ENCODE measurements at places on chromosomes 6 and 20.

DNA sequence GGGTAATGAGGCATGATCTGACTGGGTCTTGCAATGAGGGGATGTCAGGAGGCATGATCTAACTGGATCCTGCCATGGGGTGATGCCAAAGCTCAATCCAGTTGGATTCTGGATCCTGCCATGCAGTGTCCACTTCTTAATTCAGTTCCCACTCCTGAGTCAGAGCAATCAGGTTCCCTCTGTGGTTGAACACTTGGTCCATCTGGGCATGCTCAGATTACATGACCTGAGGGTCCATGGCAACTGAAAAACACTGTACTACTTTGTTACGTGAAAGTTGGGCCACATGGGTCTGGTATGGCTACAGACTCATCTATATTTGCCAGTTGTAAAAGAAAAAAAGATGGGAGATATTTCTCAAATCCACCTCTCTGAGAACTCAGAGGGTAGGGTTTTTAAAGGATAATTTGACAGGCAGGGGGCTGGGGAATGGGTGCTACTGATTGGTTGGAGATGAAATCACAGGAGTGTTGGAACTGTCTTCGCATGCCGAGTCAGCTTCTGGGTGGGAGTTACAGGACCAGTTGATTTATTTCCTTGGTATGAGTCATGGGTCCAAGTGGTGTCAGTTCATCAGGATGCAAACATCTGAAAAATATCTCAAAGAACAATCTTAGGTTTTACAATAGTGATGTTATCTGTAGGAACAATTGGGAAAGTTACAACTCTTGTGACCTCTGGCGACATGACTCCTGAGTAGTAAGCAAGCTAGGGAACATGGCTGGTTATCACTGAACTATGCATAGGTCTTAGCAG lies 21.6 kb downstream of the C6orf163 start:
- DNase-seq: no peak

GRCh38 chr20:54067606-54068174 lies 2.7 kb downstream of the BCAS1 start:
- peak; percentile 75 for DNase-seq

- DNase-seq: no peak
These were observed 5.7 kb downstream of the LMBRD1 start for GRCh38 chr6:69791065-69791471.

GRCh38 chr6:816510-817084 lies 123.7 kb upstream of the EXOC2 start:
- no peak for DNase-seq

DNA sequence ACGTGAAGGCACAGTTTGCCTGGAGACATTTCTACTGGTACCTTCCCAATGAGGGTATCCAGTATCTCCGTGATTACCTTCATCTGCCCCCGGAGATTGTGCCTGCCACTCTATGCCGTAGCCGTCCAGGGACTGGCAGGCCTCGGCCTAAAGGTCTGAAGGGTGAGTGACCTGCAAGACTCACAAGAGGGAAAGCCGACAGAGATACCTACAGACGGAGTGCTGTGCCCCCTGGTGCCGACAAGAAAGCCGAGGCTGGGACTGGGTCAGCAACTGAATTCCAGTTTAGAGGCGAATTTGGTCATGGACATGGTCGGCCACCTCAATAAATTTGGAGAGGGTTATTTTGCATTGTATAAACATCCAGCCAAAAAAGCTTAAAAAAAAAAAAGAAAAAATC lies 420.3 kb upstream of the FLRT3 start:
- DNase-seq: no peak

DNA sequence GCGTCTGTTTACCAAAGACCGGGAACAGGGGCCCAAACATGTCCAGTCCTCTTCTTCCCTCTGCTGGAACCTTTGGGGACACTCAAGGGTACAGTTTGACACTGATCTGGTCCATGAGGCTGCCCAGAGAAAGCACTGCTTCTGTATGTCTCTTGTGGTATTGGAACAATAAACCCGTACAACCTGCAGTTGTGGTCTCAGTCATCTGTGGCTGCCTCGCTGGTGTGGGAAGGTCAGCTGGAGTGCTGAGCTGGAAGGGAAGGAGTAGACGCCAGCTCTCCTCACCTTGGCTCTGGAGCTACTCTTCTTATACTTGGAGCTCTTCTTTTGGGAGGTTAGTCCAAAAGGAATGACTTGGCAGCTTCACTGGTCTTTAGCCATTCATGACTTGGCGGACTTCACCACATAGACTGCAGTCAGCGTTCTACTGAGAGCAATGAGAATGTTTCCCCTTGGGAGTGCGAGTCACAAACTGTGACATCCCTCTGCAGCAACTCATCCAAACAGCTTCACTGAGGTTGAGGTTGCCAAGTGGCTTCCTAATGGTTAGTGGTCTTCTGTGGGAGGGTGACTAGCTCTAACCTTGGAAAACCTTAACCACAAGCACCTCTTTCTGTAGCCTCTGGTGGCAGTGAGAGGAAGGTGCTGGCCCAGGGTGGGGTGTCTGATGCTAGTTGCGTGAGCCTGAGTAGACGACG lies 81.2 kb downstream of the ASXL1 start:
- no peak for DNase-seq

DNA sequence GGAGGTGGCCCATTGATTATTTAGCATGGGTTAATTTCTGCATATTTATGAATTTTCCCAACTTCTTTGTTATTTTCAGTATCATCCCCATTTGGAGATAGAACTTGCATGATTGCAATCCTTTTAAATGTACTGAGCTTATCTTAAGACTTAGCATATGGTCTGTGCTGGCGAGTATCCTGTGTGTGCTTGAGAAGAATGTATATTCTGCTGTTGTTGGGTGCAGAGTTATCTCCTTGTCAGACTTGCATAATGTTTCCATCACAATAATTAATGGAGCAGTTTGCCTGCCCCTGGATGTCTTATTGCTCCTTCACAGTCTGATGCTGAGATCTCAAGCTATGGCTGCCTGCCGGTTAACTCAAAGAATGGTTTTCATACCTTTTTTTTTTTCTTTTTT lies 112.6 kb downstream of the CDYL start:
- no peak for DNase-seq

DNA sequence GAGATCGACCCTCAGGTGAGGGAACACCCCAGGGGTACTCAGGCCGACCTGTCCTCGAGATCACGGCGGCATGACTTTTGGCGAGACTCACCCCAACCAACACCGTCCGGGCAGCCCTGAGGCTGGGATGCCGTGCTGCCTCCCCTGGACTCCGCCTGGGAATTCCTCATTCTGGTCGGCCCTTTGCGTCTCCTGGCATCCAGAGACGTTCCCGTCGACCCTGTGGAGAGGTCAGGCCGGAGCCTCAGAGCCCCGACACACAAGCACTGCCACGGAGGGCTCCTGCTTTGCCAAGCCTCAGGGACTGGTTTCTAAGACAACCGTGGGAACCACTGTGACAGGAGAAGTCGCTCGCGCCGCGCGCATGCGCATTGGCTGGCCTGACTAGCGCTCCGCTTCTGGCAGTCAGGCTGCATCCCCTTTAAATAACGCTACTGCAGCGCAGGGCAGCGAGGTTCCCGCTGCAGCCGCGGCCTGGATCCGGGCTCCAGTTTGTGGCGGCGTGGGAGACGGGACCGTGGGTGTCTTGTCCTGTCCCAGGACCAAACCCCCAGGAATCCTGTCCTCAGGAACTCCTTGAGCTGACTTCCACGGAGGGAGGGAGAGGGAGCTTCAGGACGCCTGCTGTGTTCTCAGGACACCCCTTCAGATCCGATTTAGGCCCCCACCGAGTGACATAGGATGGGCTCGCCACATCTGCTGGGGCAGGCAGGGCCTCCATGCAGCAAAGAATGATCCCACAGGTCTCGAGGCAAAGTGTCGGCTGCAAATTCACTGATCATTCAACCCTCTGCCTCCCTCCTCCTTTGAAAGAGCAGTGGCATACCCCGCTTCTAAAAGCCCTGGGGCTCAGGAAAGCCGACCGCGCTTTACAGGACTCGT lies 163.2 kb upstream of the ZNF337 start:
- DNase-seq: no peak

DNA sequence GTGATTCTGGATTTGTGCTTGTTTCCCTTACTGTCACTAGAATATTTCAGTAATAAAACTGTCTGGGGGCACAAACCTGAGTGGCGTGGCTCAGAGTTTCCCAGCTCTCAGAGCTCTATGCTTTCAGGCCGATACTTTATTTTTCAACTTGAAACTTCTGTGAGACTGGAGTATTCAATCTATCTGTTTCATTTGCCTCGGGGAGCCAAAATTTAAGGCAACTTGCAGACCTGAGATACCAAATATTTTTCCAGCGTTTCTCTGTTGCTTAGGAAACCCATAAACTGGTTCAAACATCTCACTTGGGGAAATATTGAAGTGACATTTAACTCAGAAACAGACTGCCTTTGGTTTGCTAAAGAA lies 74.7 kb downstream of the SOBP start:
- no peak for DNase-seq

- no peak for DNase-seq
These were observed 11.5 kb upstream of the DSTN start for GRCh38 chr20:17558154-17558940.

GRCh38 chr20:21710863-21711431 lies 5.5 kb downstream of the PAX1 start:
- no peak for DNase-seq

DNA sequence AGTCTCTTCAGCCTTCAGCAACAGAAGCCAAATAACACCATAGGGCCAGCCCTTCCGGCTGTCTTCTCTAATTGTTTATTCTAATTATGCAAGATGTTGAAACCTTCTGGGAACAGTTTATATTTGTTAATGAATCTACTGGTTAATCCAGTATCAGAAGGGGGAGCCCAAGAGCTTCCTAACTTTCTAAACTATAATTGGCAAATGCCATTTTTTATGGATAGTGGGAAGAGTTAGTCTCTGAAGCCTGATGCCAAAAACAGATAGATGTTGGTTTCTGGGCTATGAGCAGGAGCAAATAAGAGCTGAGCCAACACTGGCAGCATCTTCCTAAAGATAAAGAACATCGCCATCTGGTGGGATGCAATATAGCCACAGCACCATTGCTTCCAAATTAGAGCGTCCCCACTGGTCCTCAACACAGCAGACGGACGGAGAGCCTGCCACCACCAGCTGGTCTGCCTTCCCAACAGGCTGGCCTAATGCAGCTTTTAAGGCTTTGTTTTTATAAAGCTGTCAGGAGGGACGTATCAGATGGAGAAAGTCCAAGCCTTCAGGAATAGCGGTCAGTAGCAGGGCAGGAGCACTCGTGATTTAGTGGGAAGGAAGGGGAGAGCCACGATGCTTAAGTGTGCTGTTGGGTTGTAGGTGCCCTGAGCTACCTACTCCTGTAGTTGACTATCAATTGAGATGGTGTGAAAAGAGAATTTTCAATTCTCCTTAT lies 118.8 kb downstream of the RALGAPA2 start:
- DNase-seq: peak; percentile 28

DNA sequence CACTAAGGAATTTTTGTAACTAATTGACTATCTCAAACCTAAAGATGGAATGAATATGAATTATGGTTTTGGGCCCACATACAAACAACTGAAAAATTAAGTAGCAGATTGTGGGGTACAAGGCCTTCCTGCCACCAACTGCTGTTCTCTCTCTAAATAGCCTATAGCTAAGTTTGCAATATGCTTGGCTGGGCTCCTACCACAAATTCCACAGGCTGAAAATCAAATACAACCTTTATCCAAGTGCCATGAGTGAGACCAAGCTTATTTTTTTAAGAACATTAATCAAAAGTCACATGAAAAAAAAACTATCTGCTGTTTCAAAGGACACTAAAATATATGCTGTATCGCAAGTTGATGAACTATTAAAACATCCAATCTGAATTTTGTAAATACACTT lies 52.1 kb downstream of the TENT5A start:
- DNase-seq: no peak

DNA sequence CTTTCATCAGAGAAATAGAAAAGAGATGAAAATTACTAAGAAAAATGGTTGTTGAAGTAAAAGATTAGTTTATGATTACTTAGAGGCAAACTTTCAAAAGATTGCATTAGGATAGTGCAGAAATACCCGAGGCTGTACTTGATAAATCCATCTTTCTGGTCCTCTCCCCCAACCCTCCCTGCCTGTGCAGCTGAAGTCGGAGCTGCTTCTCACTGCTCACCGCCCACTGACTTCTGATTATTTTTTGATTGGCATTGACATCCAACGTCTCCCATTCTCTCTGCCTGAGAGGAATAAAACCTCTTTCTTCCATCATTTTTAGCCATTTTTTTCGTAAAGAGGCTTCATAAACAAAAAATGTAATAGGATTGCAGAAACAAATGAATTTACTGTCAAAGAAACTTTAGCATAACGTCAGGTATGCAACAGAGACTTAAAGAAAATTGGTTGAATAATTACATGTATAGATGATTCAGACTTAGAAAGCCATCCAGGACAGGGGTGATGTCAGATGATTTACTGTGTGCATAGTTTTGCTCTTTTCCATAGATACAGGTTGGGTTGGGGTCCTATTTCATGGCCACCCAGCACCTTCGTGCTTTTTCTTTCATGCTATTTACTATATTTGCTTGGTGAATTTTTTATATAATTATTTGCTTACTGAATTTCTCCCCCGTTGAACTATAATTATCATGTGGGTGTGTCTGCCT lies 53.6 kb upstream of the EDN3 start:
- DNase-seq: no peak

DNA sequence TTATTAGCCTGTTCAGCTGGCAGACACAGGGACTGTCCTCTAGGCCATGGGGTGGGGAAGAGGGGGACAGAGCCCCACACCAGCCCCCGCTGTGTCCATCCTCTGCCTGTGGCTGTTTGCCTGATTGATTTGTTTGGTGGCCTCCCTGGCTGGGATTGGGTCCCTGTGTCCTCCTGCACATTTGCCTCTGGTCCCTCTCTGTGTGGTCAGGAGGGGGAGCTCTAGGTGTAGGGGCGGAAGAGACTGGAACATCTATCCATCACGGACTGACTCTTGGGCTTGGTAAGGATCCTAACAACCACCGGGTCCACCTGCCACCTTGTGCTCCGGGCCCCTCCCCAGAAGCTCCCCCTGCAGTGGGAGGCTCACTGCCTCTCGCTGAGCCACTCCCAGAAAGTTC lies 38.4 kb upstream of the CCDC167 start:
- no peak for DNase-seq

Measured in renal cortex interstitium (tissue), 15 donors.